Activated T-cell treated with anti-CD3 and anti-CD28 coated beads, Interleukin-2, amount 50 U/mL, for 72 hours (primary cell): ENCODE measurements at places on chromosomes 13 and 19. TPM values are rescaled to one million over a fixed set of nuclear protein-coding genes. Genes with fewer than 3 reads are reported as not detected.

Gene ZNF382
- 23.1 TPM for total RNA-seq

DNA sequence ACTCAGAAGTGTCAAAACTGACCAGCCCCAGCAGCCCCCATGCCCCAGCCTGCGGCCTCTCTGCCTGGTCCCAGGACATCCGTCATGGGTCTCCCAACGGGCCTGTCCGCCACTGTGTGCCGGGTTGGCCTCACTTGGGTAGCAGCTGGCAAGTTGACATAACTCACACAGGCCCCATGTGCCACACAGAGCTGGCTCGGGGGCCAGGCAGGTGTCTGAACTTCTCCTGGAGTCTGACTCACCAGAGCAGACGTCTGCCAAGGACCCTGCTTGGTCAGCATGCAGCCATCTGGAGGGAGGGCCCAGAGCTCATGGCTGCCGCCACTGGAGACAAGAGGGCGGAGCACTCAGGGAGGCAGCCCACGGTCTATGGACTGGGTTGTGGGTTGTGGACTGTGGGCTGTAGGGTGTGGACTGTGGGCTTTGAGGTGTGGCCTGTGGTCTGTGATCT is 32.0 kb upstream of the TMEM255B start:
- no peak for DNase-seq

GRCh38 chr19:3094601-3095440 is 659 bp downstream of the GNA11 start:
- peak; percentile 62 for DNase-seq

DNA sequence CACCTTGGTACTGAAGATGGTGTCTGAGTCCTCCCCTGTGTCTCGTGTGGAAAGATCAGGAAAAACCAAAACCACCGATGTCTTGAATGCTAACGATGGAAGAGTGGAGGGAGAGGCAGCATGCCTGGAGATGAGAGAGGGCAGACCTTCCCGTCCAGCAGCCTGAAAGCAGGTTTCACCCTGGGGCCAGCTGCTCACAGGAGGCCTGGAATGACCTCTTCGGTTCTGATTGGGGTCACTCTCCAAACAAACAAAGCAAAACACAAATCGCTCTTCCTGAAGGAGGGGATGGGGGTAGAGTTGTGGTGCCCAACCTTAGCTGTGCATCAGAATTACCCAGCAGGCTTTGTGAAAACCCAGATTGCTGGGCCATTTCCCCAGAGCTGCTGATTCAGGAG is 142.3 kb upstream of the SOX1 start:
- DNase-seq, result no peak

Gene ATXN8OS
- total RNA-seq, result not detected

DNA sequence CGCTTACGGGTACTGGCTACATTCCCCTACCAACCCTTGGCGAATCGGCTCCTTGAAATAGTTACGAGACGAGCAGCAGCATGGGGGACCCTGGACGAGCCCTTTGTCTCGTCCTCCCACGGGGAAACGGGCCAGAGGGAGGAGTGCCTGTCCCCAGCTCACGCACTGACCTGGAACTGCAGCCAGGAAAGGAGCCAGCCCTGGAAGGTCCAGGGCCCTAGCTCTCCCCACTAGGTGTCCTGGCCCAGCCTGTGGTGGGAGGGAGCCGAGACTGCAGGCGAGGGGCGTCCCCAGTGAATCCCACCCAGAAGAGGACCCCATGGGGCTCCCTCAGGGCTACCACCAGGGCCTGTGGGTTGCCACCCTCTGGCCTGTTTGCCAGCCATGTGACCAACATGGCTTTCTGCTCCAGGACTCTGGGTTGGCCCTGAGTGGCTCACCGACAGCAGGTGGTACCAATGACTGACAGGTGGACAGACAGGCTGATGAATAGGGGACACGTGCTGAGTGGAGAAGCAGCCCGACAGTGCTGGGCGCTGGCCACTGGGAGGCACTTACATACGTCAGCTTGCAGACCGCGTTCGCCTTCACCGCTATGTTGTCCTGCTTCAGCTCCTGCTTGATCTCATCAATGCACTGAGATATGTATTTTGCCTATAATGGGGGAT is 13.2 kb downstream of the AP3D1 start:
- DNase-seq, result no peak

DNA sequence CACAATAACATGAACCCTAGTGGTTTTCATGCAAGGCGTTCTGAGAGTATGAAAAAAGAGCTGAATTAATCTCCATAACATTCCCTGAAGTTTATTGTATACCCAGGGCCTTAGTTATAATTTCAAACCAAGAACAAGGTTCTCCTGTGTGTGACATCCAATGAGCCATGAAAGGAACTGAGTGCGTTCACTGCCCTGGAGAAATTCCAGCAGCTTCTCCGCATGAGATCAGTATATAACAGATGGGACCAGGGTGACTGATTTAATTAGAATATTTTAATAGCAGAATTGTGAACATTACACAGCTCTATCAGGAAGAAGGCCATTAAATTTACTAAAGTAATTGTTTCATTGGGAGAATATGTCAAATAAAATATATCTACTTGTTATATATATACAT is 1190.5 kb upstream of the SLC10A2 start:
- DNase-seq, result no peak

DNA sequence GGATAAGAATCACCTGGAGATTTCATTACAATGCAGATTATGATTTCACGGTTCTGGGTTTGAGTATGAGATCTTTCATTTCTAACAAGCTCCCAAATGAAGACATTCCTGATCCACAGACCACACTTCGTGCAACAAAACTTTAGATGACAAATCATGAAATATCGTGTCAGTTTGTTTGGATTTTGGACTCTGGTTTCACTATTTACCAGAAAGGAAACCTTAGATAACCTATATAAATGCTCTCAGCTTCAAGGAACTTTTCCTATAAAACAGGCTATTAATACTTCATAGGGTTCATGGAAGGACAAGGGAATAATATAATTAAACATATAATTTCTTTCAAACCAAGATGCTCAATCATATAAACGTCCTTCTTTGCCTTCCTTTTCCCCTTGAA is 930.5 kb upstream of the SLC10A2 start:
- no peak for DNase-seq

DNA sequence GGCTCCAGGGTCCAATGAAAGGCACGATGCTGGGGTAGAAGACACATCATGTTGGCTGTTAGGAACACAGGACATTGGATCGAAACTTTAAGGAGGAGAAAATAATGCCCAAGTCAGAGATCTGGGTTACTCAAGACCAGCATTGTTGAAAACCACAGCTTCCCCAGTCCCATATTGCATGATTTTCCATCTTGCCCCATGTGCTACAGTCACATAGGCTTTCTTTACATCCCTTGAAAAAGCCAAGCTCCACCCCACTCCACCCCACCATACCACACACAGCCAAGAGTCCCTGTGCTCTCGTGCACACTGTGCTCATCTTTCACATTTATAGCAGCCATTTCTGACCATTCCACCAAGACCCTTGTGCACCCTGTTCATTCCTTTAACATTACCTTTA is 636.2 kb downstream of the DIAPH3 start:
- no peak for DNase-seq

DNA sequence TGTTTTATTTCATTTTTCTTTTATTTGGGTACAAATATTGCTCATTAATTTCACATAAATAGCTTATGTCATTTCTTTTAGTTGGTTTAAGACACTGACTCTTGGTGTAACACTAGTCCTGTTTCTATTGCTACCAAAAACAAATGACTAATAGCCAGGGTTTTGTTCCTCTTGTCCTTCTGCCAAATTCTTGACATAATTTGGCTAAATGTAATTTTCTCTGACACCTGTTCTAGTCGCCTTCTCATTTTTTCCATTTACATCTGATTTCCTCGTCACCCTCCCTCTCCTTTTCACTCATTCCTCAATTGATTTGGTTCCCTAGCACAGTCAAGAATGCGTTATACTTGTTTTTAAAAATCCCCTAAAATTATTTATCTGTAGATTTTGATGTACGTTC is 1718.7 kb downstream of the EFNB2 start:
- DNase-seq, result no peak

Gene ELAVL3
- 0.48 TPM for total RNA-seq

GRCh38 chr19:47021536-47022139 is 2.0 kb downstream of the NPAS1 start:
- DNase-seq, result no peak

DNA sequence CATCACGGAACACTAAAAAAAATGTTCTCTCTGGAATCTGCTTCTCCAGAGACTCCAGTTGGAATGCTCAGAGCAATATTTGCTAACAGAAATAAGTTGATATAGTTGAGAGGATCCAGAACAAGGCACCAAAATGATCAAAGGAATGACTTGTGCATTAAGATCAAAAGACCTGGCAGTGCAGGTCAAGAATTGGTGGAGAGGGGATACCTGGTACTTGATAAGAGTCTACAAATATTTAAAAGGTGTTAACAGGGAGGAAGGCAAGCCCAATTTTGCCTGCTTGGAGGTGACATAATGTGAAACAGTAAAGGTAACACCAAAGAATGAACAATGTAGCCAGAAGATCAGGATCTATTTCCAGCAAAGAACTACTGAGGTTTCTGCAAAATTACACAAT is 20.0 kb upstream of the TNFRSF19 start:
- DNase-seq, result no peak

GRCh38 chr19:42169486-42170413 is 37.5 kb upstream of the POU2F2 start:
- DNase-seq, result no peak

DNA sequence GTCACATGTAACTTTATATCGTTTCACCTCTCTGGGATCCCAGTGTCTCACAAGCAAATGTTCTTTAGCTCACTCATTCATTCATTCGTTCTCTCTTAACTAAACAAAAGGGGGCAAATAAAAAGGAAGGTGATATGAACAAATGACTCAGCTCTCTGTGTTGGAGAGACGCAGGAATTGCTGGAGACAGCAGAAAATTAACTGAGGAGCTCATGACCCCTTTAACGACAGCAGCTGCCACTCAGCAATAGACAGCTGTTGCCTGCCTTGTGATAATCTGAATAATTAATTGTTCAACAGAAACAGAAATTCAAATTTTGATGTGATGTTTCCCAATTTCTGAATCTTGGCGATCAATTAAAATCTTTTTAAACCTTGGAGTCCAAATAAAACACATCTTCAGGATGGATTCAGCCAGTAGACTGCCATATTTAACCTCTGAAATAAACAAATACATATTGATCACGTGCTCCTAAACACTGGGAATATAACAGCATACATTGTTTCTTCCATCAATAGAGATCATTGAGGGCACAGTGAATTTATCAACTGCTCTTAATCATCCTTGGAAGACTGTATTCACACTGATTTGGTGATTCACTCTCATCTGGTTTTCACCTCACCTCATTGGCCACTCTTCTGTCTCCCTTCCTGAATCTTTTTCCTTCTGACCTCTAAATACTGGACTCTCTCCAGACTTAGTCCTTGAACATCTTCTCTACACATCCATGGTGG is 63.3 kb downstream of the MBNL2 start:
- no peak for DNase-seq

GRCh38 chr13:34591129-34591528 is 350.9 kb upstream of the NBEA start:
- no peak for DNase-seq

Gene FSD1
- total RNA-seq, result 17.1 TPM

Gene ZNF888
- 8.0 TPM for total RNA-seq

DNA sequence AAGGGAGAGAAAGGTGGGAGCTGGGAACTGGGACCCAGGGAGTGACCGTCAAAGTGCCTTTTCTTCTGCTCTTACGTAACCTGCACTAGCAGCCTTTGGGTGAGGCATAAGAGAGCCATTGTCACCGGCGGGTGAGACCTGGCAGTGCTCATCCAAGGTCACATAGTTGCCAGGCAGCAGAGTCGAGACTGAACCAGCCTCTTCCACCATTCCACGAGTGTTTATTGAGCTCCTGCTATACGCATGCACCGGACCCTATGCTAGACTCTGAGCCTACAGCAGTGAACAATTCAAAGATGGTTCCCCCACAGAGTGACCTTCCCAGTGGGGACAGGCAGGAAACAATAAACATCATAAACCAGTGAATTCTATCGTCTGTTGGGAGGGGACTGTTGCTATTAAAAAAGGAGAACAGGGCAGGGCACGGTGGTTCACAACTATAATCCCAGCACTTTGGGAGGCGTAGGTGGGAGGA is 18.6 kb upstream of the STRN4 start:
- no peak for DNase-seq

DNA sequence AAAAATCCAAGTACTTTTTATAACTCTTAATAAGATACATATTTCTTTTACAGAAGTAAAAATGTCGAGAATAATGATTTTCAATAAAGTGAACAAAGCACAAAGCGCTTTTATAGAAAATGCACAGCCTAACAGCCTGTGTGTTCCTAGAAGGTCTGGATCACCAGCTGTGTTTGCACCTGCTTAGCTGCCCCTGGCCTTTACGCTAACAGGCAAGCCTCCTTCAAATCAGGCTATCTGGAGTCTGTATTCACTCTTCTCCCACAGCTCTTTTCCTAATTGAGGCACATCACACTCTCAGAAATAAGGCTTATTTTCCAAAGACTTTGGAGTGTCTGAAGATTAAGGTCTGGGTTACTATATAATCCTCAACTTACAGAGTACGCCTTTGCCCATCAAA is 183.1 kb downstream of the LHFPL6 start:
- DNase-seq, result no peak

Gene ZNF224
- 26.3 TPM for total RNA-seq

Gene MLLT1
- 44.5 TPM for total RNA-seq

Gene HCST
- total RNA-seq, result 56.1 TPM
